ENCODE measurements at places on chromosomes 1 and 21. TPM values are rescaled to one million over a fixed set of nuclear protein-coding genes. Genes with fewer than 3 reads are reported as not detected.
A peak's percentile ranks its signal among the peaks of the same experiment; 100 is the strongest.

SLC1A7 gene
- total RNA-seq: 0.19 TPM

DNA sequence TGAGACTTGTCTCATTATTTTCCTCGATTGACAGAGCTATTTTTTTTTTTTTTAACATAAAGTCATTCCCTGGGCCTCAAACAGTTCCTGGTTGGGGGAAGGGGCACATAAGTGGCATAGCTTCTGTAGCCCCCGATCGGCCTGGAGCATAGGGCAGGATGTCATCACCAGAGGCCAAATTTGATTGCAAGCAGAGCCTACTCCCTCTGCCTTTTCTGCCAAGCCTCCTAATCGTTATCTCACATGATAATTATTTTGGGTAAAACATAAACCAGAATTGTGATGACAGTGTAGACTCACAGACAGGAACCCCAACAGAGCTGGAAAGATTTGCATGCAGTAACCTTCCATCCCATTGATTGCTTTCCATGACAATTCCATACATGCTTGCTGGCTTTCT, 404.8 kb downstream of the PCP4 start:
- no peak for DNase-seq

- DNase-seq: no peak
Observed at GRCh38 chr1:156523801-156524480, 23.4 kb upstream of the MEF2D start.

NES gene
- 100.0 TPM for total RNA-seq

GRCh38 chr1:154706851-154707250, 98.9 kb upstream of the ADAR start:
- no peak for DNase-seq

KRTAP8-1 gene
- total RNA-seq: not detected

DNA sequence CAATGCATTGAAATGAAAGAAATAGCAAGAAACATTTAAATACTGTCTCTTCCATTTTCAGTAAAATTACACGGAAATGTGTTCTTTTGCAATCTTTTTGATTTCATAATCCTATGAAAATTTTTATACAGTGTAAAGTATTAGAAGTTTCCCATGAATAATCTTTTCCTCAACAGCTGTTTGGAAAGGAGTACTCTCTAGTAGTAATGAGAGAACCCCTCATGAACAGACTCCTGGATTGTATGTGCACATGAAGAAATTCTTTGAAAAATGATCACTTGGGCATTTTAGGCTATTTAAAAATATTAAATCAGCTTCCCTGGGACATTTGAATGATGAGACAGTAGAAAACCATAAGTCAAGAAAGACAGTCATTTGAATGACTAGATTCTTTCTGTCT, 64.4 kb downstream of the LHX9 start:
- no peak for DNase-seq

- peak; percentile 72 for DNase-seq
Observed at GRCh38 chr1:160675641-160676410, 29.0 kb upstream of the SLAMF1 start.

- DNase-seq: no peak
Observed at GRCh38 chr1:65514041-65514440, 93.6 kb downstream of the LEPR start.

- DNase-seq: no peak
Observed at GRCh38 chr1:157352817-157353408, 199.4 kb downstream of the FCRL5 start.
